NCI-H2029 treated with DMSO at 0.1 percent for 48 hours (cell line): ENCODE measurements at places on chromosomes 11 and 22.

DNA sequence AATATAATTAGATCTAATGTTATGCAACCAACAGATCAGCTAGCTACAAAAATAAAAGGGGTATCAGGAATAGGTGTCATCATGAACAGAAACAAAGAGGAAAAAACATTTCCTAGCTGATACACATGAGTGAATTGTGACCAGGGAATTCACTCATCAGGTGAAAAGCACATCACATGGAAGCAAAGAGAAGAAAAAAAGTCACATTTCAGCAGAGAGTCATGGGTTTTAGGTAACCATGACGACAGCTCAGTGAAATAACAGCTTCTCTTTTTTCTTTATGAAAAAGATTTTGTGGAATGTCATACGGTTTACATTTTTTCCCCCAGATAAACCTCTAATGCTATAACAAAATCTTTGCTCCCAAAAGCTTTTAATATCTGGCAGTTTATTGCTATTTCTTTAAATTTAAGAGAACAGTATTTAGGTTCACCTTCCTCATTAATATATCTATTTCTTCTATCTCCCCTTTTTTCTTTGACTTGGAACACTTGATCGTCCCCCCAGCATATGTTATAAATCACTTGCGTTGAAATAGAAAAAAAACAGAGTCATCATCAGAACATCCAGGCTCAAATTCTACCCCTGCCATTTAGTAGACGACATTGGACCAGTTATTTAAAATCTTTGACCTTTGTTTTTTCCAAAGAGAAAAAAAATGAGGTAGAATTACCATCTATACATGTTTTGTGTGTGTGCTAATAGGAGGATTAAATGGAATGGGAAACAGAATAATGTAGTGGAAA lies 5.3 kb downstream of the TYR start:
- no peak for DNase-seq

DNA sequence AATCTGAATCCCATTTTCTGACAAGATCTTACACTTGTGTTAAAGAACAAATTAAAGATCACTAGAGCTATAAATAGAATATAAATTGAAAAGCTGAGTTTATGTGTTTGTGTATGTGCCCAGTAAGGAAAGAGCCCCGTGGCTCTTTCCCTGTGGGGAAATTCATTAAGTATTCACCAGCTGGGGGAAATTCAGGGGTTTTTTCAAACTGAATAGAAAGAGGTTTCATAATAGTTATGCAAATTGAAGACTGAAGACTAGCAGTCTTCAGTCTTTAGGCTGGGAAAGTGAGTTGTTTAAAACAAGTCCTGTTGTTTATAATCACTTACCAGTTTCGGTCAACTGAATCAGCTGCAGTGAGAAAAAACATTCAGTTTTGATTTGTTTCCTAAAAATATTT lies 11.3 kb upstream of the MS4A7 start:
- DNase-seq = no peak

DNA sequence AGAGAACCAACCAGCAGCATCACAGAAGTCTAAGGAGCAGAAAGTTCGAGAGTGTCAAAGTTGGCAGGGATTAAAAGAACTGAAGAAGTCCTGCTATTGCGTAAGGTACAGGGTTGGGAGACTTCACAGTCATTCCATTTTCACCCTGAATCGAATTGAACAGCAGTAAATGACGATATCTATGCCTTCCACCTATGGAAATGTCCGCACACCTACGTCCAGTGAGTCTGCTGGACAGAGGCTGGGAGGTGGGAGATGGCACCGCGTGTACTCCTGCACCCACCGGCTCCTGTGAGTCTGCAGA lies 116.7 kb downstream of the MICAL3 start:
- DNase-seq = no peak

DNA sequence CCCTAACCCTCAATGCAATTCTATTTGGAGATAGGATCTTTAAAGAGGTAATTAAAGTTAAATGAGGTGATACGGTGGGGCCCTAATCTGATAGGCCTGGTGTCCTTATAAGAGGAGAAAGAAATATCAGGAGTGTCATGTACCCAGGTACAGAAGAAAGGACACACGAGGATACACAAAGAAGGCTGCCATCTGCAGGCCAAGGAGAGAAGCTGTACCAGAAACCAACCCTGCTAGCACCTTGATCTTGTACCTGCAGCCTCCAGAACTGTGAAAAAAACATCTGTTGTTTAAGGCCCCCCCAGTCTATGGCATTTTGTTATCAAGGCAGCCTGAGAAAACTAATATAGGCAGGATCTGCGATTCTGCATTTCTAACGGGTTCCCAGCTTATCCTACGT lies 44.2 kb downstream of the FBXO7 start:
- no peak for DNase-seq

DNA sequence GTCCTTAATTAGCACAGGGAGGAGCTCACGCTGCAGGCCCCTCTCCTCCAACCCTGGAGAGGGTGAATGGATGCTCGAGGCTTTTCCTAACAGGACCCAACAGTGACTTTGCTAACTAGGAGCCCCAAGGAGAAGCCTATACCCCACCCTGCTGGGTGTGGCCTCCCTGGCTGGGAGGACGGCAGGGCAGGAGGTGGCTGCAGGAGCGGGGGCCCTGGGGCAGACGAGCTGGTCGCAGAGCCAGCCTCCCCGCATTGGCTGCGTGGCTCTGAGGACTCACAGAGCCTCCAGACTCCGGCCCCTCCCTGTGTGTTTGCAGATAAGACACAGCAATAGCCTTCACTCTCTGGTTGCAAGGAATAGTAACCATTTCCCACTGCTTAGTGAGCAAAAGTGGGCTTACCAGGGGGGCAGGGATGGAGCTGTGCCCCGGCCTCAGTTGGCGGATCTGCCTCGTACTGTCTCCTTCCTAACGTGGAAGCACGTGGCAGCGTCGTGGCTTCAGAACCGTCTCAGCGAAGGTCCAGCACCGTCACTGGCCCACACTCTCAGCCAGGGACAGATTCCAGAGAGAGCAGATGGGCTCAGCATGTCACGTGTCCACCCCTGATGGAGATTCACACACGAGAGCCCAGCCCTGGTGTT lies 1087.5 kb downstream of the BRD1 start:
- DNase-seq = no peak

- DNase-seq = no peak
These were observed 9.4 kb upstream of the RBM4B start for GRCh38 chr11:66686801-66687750.
